ENCODE measurements at places on chromosomes 12 and 14.

DNA sequence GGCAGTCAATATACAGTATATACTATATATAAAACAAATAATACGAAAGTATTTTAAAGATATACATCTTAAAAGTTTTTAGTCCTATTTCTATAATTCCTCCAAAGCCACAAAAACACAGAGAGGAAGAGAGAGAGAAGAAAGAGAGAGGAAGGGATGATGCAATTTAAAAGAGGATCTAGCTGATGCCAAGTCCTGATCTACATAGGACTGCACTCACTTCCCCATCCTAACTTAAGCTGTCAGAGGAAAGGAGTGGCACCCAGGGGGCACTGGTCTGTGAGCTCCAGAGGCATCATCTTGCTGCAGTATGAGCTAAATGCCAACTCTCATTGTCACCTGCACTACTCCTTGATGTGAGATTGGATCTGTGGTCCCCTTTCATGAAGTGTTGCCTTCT lies 95.8 kb downstream of the C12orf42 start:
- no peak for DNase-seq

DNA sequence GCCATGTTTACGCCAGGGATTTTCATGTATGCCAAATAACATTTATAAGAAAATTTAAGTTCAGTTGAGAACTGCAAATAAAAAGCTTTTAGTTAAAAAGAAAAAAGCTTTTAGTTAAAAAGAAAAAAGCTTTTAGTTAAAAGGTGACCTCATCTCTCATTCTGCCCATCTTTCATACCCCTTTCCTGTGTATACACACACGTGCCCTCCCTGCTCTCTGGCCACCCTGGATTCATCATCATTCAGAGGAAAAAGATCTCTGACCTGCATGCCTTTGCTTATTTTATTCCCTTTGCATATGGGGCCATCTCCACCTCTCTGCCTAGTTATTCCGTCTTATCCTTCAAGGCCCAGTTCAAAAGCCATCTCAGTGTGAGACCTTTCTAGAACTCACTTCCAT lies 38.1 kb upstream of the CDK17 start:
- DNase-seq: no peak

DNA sequence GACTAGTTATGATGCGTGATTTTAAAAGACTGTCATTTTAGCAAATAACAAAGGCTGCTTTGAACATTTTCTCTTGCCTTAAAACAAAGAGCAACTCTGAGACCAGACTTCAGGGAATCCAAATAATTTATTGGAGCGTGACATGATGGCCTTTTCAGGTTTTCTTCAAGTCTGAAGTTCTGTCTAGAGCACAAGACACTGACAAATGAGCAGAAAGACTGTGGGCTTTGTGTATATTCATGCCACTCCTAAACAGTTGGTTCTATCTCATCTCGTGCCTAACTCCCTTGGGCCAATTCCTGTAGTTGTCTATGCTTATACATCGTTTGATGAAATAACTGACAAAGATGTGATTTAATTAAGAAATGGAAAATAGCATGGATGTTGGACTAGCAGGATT lies 47.5 kb downstream of the IFT81 start:
- no peak for DNase-seq

DNA sequence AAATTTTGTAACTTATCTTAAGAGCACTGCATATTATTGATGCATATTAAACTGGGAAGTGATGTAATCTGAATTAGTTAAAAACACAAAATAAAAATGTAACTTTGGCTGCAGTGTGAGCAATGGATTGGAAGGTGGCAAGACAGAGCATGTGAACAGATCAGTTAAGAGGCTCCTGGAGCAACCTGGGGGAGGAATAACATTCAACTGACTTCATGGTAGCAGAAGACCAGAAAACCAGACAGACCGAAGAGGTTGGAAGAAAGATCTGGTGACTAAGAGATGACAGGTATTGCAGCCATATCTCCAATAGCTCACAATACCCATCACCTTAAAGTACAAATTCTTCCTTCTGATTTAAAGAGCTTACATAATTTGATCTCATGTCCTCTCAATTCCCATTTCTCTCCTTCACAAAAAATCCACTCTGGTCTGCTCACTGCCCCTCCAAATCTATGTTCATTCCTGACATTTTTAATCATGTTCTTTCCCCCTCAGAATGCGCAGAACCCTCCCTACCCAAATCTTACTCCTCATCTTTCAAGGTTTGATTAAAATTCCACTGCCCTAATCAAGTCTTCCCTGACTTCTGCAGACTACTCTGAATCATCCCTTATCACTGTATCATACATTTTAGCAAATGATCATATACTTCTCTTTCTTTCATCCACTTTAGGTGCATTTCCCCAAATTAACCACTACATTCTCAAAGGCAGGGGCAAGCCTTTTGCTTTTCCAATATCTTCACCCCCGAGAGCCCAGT lies 51.5 kb downstream of the DUSP16 start:
- DNase-seq: no peak

GRCh38 chr12:130559806-130560205 lies 156.3 kb downstream of the RIMBP2 start:
- DNase-seq: no peak

DNA sequence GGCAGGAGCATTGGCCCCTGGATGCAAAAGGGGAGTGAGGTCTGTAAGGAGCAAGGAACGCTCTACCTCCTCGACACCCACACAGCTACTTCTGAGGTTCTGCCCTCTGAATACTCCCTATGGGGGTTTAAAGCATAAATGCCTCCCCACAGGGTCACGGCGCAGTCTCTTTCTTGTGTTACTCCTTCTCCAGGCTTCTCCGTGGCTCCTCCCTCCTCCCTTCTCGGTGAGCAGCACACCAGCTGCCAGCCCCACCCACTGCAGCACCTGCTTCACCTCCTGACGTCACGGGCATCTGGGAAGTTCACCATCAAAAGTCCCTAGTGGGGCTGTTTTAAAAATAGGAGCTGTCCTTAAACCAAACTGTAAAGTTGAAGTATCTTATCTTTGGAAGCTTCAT lies 67.3 kb downstream of the SPTB start:
- DNase-seq: peak; percentile 6

GRCh38 chr12:118498171-118498570 lies 121.8 kb downstream of the SUDS3 start:
- no peak for DNase-seq

- no peak for DNase-seq
Measured at GRCh38 chr14:72000907-72001306, 68.7 kb downstream of the RGS6 start.

DNA sequence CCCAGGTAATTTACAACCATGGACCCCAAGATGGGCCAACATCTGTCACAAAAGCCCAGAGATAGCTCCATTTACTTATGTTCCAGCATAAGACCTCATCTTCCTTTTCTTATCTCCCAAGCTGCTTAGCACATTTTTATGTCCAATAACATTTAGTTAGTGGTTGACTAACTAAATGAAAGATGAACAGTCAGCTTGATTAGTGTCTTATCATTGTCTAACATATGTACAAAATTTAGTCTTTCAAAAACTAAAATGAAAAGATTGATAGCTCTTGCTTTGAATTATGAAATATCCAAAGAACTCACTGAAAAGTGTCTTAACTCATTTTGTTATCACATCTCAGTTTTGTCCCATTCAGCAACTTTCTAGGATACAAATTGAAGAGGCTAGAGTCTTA lies 163.1 kb upstream of the EGLN3 start:
- DNase-seq: no peak

DNA sequence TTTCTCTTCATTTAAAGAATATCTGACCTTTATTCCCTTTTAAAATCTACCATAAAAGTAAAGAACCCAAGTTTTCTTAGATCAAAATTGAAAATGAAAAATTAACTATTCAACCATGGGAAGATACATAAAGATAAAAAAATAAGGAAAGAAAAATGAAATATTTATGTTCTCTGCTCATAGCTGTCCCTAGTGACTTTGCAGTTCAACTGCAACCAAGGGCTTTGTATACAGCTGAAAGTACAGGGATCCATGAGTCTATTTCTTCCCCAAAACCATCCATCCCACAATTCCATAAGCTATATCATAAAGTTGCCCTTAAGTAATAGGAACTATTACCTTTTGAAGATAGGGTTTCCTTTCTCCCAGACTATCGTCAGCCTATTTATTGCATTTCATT lies 113.1 kb downstream of the ITPR2 start:
- DNase-seq: no peak

DNA sequence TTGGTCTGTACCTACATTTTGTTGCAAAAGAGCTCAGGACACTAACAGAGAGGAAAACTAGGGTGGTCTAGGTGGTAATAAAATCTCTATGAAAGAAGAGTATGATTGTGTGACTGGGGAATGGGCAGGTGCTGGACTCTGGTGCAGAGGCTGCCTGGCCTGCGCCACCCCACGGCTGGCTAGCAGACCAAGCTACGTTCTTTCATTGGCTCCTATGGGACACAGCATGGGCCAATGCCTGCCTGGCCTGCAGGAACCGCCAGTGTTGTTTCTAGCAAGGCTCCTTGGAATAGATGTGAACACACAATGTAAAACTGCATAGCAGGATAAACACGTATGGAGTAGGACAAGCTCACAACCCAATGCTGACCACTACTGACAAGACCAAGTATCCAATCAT lies 51.7 kb upstream of the CORO1C start:
- no peak for DNase-seq

DNA sequence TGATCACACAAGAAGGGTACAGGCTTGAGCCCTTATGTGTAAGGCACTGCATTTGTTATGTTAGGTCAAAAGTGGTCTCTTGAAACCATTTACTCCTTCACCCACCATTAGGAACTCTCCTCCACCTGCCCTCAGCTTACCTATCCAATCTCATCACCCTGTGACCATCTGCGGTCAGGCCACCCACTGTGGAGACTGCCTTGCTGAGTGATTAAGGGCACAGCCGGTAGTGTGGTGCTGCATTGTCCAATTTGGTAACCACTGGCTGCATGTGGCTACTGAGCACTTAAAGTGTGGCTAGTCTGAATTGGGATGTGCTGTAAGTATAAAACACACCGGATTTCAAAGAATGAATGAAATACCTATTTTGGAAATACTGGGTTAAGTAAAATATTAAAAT lies 177.1 kb upstream of the PARP11 start:
- DNase-seq: no peak

DNA sequence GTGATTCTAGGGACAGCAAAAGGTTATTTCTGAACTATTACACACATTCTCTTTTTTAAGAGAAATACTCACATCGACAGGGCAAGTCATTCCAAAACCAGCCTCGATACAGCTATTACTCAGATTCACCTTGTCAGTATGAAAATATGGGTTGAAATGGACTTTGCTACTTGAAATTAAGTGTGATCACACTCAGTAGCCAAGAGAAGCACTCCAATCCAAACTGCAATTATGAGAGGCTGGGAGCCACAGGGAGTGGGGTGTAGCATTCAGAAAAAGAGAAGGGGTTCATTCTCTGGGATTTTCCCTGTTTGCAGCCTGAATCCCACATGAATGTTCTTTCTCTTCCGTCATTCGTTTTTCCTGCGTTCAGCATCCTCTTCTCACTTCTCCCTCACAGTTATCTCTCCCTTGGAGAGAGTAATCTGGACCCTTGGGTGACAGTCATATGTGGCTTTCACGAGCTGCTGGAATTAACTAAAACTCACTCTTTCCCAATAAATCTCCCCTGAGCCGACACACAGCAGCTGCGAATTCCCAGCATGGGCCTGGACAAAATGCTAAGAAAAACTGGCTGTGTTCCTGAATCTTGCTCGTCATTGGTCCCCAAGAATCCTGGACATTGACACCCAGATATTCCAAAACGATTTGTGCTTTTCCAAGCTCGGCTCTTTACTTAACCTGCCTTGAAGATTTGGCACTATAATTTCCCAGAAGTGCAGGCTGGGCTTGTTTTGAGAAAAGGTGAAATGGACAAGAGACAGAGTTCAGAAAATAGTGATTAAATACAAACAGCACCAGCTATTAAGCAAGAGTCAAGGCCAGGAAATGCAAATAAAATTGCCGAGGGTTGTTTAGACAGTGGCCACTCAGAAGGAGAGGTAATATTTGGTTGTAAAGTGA lies 199.5 kb upstream of the PLEKHG7 start:
- no peak for DNase-seq

- DNase-seq: no peak
Measured at GRCh38 chr12:50699940-50700339, 64.0 kb upstream of the ATF1 start.

- DNase-seq: no peak
Measured at GRCh38 chr14:93025055-93025454, 90.7 kb downstream of the ITPK1 start.

- DNase-seq: no peak
Measured at GRCh38 chr12:46958599-46959290, 120.7 kb upstream of the PCED1B start.

DNA sequence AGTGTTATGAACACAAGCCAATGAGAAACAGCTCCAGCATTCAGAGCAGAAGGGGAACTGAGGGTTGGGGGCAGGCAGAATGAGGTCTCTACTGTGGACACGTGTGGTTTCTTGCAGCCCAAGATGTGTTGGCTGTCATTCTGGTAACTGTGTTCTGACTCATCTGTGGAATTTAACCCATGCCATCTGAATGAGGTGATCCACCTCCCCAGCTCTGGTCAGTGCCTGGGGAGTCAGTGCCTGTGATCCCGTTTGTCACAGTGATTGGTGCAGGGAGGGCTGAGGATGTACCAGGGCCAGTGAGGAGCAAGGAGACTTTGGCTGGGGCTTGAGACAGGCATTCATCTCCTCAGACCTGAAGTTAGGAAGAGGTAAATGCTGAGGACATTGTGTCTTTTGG lies 216.8 kb downstream of the MSRB3 start:
- DNase-seq: no peak

- no peak for DNase-seq
Measured at GRCh38 chr14:58812050-58812910, 174.5 kb downstream of the DACT1 start.

- DNase-seq: no peak
Measured at GRCh38 chr12:110015132-110015531, 15.9 kb downstream of the ANKRD13A start.

- DNase-seq: no peak
Measured at GRCh38 chr12:88417531-88417930, 162.7 kb downstream of the KITLG start.

DNA sequence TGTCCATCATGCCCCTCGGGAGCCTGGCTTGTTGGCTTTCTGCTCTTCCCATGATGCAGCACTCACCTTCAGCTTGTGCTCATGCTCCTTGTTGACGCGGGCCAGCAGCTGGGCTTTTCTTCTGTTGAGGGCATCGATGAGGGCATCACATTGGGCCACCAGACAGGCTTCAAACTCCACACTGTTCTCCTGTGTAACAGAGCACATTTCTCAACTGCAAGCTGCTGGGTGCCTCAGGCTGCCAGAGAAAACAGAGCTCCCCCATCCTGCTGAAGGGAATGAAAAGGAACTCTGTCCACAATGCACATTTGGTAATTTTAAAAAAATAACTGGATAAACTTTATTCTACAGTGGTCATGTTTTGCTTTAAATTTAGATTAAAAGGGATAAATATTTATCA lies 72.1 kb downstream of the TRIM9 start:
- no peak for DNase-seq

DNA sequence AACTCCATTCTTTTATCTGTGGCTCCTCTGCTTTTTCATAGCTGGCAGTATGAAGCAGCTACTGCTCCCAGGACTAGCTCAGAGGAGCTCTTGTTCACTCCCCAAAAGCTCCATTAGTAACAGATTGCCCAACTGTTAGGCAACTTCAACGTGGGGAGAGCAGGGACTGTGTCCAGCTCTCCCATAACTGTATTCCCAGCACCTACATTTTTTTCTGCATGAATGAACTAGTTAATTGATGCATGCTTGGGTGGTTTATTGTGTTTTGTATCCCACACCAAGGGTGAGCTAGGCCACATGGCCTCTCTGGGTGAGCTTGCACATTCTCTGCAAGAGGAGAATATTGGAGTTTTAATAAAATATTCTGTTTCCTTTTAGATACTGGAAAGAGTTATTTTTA lies 15.2 kb downstream of the STON2 start:
- no peak for DNase-seq

- no peak for DNase-seq
Measured at GRCh38 chr14:64844969-64845536, 34.7 kb downstream of the SPTB start.
